ENCODE measurements at places on chromosomes 7 and 10. TPM values are rescaled to one million over a fixed set of nuclear protein-coding genes. Genes with fewer than 3 reads are reported as not detected.

The ERV3-1 gene
- 4.3 TPM for polyA plus RNA-seq

The BICC1 gene
- polyA plus RNA-seq = 22.2 TPM

The SYCE1 gene
- polyA plus RNA-seq = 0.41 TPM

The LEP gene
- polyA plus RNA-seq = 0.36 TPM

The SNCG gene
- 34.4 TPM for polyA plus RNA-seq

The CXCL12 gene
- 268 TPM for polyA plus RNA-seq

The NEUROD6 gene
- polyA plus RNA-seq = not detected

The NUTM2E gene
- 0.01 TPM for polyA plus RNA-seq

The TFEC gene
- 0.05 TPM for polyA plus RNA-seq

The PLAU gene
- 332 TPM for polyA plus RNA-seq

The TAS2R5 gene
- polyA plus RNA-seq = 0.07 TPM

The MBL2 gene
- polyA plus RNA-seq = not detected

The OGDHL gene
- 0.08 TPM for polyA plus RNA-seq

The SH2D4B gene
- polyA plus RNA-seq = not detected

The MINDY4 gene
- polyA plus RNA-seq = 3.9 TPM
